ENCODE measurements at places on chromosomes 3 and 15.

- DNase-seq = peak; percentile 50
Observed at GRCh38 chr3:46946856-46947545, 29.5 kb downstream of the CCDC12 start.

DNA sequence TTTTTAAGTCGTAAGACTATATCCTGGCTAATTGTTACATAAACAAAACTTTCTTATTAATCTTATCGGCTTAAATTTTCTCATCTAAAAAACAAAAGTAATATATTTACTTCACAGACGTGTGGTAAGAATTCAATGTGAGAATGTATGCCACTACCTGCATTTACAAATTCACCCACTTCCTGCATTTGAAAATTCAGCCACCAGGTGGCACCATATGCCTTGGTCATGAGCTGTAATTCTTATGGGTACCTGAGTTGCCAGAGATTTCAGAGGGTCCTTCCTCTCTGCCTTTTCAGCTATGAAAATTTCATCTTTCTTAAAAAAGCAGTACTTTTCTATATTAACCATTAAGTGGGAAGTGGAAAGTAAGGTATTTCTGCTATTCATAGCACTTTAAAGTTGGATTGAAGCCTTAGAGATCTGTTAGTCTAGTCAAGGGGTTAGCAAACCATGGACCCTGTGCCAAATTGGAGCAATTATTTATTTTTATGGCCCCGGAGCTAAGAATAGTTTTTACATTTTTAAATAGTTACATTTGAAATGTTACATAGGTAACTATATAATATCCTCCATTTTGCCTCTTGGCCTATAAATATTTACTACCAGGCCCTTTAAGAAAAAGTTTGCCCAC lies 127.8 kb downstream of the HCN4 start:
- peak; percentile 44 for DNase-seq

DNA sequence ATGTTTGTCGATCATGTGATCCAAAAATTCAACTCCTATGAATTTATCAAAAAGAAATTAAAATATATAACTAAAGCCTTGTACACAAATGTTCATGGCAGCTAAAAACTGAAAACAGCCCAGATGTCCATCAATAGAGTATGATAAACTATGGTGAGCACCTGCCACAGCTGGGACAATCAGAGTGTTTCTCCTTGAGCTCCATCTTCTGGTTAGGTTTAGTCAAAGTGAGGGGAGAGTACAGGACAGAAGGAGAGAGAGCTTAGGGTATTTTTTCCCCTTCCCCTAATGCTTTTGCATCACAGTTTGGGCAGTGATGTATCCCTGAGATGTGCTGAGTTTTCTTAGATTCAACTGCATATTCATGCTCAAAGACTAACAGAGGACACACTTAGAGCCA lies 65.5 kb downstream of the FSIP1 start:
- DNase-seq = no peak

DNA sequence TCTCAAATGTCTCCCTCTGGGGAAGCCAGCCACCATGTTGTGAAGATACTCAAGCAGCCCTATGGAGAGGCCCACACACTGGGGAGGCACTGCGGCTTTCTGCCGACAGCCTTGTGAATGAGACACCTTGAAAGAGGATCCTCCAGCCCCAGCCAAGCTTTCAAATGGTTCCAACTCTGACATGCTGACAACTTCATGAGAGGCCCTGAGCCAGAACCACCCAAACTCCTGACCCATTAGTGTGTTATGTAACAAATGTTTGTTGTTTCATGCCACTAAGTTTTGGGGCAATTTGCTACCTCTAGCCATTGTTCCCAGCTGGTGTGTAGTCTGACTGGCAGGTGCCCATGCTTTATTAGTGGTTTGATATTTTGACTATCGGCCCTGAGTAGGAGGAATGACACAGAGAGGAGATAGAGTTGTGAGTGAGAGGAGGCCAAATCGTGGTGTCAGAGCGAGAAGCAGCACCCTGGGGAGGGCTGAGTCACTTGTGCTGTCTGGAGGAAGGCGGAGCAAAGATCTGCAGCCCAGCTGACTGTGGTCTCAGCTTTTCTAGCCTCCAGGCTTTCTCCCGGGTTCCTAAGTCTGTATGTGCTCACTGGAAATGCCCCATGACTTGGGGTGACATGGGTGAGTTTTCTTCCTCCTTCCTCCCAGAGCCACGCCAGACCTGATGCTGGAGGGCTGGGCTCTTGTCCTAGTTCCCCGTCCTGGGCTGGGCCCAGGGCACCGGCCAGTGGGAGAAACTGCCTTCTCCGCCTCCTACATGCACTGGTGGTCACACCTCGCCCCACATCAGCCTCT lies 56.7 kb upstream of the BLM start:
- DNase-seq = peak; percentile 55

GRCh38 chr3:30632065-30632464 lies 25.7 kb downstream of the TGFBR2 start:
- no peak for DNase-seq

DNA sequence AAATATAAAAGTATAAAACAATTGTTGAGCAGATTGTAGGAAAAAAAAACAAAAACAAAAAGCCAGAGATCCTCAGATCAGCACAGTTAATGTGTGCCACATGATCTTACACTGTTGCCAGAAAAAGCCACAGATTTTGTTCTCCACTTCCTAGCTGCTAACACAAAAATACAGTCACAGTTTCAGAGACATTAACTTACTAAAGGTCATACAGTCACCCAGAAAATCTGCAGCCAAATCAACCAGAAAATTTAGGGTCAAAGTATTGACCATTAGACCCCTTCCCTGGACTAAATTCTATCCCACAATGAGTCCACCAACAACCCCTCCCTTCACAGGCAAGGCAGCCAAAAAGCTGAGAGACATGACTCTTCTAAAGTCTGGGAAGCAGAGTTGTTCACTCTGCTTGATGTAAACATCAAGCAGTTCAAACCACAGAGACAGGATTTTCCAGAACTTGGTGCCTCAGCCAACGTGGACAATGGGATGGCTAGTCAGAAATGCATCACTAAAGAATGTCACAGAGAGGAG lies 59.1 kb downstream of the SST start:
- no peak for DNase-seq

DNA sequence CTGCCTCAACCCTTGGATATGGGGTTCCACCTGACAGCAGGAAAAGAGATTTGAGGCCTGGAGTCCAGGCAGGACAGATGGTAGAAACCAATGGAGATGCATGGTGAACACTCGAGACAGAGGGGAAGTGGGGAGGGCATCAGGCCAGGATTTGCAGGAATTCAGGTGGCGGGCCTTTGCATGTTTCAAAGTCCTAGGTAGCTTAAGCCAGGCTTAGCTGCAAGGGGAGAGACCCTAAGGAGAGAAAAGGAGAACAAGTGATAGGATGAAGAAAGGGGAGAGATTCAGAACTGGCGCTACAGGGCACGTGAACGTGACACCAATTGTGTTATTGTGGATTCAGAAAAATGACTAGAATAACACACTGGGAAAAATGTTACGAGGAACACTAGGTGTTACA lies 182.6 kb downstream of the PDZRN3 start:
- no peak for DNase-seq

- DNase-seq = no peak
Observed at GRCh38 chr15:89662893-89663626, 7.8 kb upstream of the KIF7 start.

GRCh38 chr15:49145651-49146609 lies 9.5 kb downstream of the COPS2 start:
- DNase-seq = no peak

DNA sequence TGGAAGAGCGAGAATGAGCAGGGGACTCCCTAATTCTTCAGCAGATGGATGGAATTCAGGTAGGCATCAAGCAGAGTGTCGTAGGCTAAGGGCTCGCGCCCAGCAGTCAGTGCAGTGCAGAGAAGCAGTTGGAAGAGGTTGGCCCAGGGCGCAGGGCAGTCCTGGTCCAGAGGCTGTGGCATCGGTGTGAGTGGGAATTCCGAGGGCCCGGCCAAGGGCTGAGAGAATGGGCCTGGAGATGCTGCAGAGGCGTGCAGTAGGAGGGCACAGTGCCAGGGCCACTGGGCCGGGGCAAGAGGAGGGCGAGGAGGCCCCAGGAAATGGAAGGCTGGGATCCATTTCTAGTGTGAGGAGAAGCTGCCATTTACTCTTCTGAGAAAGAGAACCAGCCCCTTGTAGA lies 74.4 kb downstream of the AAGAB start:
- DNase-seq = no peak

GRCh38 chr15:40743485-40743901 lies 11.6 kb downstream of the RMDN3 start:
- DNase-seq = no peak

DNA sequence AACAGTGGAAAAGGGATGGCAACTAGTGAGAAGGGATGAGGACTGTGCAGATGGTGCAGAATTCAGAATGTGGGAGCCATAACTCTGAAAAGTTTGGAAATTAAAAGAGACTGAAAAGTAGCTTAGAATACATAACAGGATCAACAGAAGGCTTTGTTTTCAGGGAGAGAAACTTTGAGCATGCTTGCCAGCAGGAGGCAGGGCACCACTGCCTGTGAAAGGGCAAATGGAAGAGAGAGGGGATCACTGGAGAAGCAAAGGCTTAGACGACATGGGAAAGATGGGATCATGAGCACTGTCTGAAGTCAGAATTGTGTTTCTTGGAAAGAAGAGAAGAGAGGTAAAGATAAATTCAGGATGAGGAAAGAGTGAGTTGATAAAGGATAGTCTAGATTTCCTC lies 99.6 kb downstream of the ABI3BP start:
- no peak for DNase-seq

DNA sequence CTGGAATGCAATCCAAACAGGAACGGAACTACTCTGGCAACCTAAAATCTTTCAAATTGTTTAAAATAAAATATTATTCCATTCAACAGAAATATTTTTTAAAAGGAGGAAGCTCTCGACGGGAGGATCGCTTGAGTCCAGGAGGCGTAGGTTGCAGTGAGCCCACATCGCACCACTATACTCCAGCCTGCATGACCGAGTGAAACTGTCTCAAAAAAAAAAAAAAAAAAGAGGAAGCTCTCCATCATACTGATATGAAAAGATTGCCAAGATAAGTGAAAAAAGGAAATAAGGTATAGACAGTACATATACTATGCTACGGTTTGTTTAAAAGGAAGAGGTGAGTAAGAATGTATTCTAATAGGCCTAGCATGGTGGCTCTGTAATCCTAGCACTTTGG lies 3.6 kb downstream of the RAD18 start:
- no peak for DNase-seq

GRCh38 chr3:136819731-136820679 lies 1.1 kb downstream of the SLC35G2 start:
- peak; percentile 10 for DNase-seq

DNA sequence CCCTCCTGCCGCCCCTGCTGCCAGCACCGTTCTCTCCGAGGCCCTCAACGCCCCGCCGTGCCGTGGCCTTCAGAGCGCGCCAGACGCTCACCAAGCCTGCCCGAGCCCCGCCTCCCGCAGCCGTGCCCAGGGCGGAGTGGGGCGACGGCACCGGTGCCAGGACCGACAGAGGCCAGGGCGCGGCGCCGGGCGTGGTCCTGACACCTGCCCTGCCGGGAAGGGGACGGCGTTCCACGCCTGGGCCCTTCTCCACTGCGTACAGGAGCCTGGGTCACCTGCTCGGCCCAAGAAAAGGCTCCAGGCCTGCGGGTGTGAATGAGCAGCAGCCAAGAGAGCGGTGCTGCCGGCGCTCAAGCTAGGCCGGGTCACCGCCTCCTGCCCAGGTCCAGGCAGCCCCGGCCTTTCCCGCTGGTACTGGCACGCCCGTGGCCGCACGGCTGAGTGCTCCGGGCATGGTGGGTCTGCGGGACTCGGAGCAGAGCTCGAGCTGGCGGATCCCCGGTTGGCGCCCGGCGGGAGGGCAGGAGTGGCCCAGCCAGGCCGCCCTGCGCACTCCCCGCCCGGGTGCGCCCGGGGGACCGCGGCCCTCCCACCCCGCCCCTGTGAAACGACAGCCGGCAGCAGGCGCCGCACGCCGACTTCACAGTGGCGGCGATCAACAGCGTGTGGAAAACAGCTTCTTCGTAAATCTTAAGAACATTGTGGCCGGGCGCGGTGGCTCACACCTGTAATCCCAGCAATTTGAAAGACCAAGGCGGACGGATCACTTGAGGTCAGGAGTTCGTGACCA lies 4.2 kb downstream of the OCA2 start:
- DNase-seq = no peak

All from activated CD4-positive, alpha-beta T cell treated with anti-CD3 and anti-CD28 coated beads for 1 hour (primary cell).